ENCODE measurements at places on chromosomes 6 and 20. TPM values are rescaled to one million over a fixed set of nuclear protein-coding genes. Genes with fewer than 3 reads are reported as not detected.
A peak's percentile ranks its signal among the peaks of the same experiment; 100 is the strongest.

- H3K27ac ChIP-seq, result no peak overlapping the region
- H3K4me1 ChIP-seq, result peaks cover 3% of the 10 kb centered on the region
- no peaks in the 10 kb centered on the region for H3K36me3 ChIP-seq
- H3K4me3 ChIP-seq, result no peak overlapping the region
- peak; percentile 51 for DNase-seq
Measured at GRCh38 chr20:46573234-46573633, 22.8 kb upstream of the OCSTAMP start.

DNA sequence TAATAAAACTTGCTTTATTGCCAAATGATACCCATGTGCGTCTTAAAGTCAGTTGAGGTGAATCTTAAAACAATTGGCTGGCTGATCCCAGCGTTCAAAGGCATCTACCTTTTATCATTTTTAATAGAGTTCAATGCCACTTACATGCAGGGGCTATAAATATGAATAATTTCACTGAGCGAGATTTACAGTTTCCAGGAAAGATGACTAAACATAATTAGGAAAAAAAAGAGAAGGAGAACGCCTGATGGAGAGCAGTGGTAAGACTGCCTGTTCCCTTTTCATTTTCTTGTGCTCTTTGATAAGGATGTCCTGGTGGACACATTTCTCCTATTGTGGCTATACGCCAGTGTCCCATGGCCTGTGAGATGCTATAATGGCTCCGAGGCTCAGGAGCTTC is 139.9 kb upstream of the SLC22A23 start:
- H3K36me3 ChIP-seq, result no peaks in the 10 kb centered on the region
- H3K27ac ChIP-seq, result no peak overlapping the region
- peak; percentile 20 for DNase-seq
- peaks cover 6% of the 10 kb centered on the region for H3K4me1 ChIP-seq
- H3K4me3 ChIP-seq, result no peak overlapping the region

DNA sequence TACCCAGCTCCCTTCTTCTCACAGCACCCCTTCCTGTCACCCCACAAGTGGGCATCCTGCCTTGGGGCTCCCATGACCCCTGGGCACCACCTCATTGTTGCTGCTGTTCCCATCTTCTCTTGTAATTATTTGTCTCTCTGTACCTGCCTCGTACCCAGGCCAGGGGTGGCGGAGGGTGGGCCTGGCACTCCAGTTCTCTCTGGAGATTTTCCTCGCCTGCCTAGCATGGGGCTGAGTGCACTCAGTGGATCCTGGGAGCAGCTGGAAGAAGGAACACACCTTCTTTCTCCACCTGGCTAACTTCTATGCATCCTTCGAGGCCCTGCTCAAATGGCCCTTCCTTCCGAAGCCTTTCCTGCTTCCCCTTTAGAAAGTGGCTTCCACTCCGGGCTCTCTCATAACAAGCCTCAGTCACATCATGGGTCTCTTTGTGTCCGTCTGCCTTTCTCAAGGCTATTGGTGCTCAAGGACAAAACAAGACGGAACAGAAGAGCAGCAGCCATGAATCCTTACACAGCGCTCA is 79.2 kb downstream of the SRC start:
- H3K36me3 ChIP-seq, result no peaks in the 10 kb centered on the region
- H3K4me3 ChIP-seq, result no peak overlapping the region
- H3K27ac ChIP-seq, result no peak overlapping the region
- DNase-seq, result no peak
- H3K27me3 ChIP-seq, result peaks cover 19% of the 10 kb centered on the region

GRCh38 chr20:6654513-6655252 is 112.8 kb upstream of the BMP2 start:
- no peak overlapping the region for H3K4me3 ChIP-seq
- H3K36me3 ChIP-seq, result no peaks in the 10 kb centered on the region
- no peaks in the 10 kb centered on the region for H3K27me3 ChIP-seq
- no peaks in the 10 kb centered on the region for H3K4me1 ChIP-seq
- H3K27ac ChIP-seq, result no peak overlapping the region
- no peak for DNase-seq

GRCh38 chr20:46113113-46113470 is 5.0 kb upstream of the CD40 start:
- H3K4me3 ChIP-seq, result no peak overlapping the region
- no peaks in the 10 kb centered on the region for H3K36me3 ChIP-seq
- no peak for DNase-seq
- H3K27ac ChIP-seq, result no peak overlapping the region
- H3K27me3 ChIP-seq, result peaks cover 17% of the 10 kb centered on the region

DNA sequence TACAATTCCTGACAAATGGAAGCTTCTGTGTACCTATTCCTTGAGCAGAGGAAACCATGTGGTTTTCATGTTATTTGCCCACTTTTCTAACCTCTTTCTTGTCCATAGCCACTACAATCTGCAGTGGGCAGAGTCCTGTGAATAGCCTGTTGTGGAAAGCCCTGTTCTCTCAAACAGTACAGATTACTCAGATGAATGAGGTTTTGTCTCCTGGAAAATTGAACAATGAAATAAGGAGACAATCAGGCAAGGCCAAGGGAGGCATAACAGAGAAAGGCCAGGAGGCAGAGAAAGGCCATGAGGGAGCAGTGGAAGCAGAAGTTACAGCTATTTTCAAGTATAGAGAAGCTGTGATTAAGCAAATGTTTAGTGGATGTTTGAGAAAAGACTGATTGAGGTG is 189.3 kb downstream of the GRIK2 start:
- no peaks in the 10 kb centered on the region for H3K4me1 ChIP-seq
- no peak for DNase-seq
- no peaks in the 10 kb centered on the region for H3K27me3 ChIP-seq

DNA sequence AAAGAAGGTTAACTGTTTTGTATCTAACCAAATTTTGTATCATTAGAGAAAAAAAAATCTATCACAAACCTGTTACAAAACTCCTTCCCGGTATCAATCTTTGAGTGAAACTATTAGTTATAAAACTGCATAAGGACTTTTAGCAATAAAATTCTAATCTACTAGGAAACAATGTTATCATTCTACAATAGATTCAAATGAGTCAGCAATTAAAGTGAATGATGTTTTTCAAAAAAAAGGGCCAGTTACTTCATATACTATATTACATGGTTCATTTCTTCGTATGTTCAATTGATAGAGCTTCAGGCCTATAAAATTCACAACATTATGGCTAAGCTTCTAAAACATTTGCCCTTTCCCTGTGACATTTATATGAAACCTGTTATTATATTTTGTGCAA is 15.6 kb downstream of the ASCC3 start:
- no peaks in the 10 kb centered on the region for H3K4me1 ChIP-seq
- no peak overlapping the region for H3K4me3 ChIP-seq
- H3K36me3 ChIP-seq, result no peaks in the 10 kb centered on the region
- no peak for DNase-seq
- no peak overlapping the region for H3K27ac ChIP-seq

- peak overlapping the region; percentile 25 for H3K27ac ChIP-seq
- H3K36me3 ChIP-seq, result no peaks in the 10 kb centered on the region
- H3K4me3 ChIP-seq, result no peak overlapping the region
- H3K27me3 ChIP-seq, result no peaks in the 10 kb centered on the region
- H3K4me1 ChIP-seq, result peaks cover 5% of the 10 kb centered on the region
Measured at GRCh38 chr6:2790588-2791449, 25.6 kb downstream of the WRNIP1 start.

Gene HTR1B
- total RNA-seq, result 57.5 TPM

DNA sequence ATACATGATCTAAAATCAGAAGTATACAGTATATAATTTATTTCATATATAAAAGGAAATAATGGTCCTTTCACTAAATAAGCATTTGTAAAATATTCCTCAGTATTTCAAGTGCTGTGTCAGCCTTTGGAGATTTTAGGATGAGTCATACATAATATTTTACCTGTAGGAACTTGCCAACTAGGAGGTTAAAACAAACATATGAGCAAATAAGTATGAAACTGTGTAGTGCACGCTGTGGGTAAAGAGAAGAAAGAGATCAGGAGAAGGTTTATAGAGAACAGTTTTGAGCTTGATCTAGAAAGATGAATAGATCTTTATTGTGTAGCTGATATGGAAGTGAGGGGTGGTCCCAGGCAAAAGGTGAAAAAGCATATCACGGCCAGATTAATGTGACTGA is 169.9 kb upstream of the RNF217 start:
- no peak overlapping the region for H3K27ac ChIP-seq
- no peak overlapping the region for H3K4me3 ChIP-seq
- no peaks in the 10 kb centered on the region for H3K36me3 ChIP-seq
- H3K4me1 ChIP-seq, result no peaks in the 10 kb centered on the region
- peaks cover 8% of the 10 kb centered on the region for H3K27me3 ChIP-seq
- DNase-seq, result no peak

DNA sequence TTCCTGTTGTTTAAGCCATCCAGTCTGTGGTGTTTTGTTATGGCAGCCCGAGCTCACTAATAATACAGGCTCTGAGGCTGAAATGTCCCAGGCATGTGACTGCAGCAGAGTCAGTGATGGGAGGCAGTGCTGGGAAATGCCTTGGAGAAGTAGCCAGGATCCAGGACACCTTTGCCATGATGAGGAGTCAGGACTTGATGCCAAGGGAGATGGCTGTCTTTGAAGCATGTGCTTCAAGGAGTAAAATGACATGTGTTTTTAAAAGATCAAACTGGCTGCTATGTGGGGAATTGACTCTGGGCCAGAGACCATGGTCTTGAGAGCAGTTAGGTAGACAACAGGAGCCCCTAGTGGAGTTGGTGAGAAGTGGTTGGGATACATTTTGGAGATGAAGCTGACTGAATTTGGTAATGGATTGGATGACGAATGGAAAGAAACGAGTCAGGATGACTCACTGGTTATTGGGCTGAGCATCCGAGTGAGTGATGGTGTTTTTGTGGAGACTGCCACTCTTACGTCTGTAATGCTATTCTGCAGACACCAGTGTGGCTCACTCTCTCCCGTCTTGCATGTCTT is 322.2 kb downstream of the PLCB1 start:
- no peaks in the 10 kb centered on the region for H3K4me1 ChIP-seq
- no peaks in the 10 kb centered on the region for H3K27me3 ChIP-seq
- H3K27ac ChIP-seq, result no peak overlapping the region
- H3K4me3 ChIP-seq, result no peak overlapping the region

Gene MAD2L1BP
- total RNA-seq, result 32.3 TPM

- no peak overlapping the region for H3K4me3 ChIP-seq
- DNase-seq, result no peak
- no peak overlapping the region for H3K27ac ChIP-seq
- H3K27me3 ChIP-seq, result no peaks in the 10 kb centered on the region
Measured at GRCh38 chr6:163381118-163381756, 33.3 kb upstream of the QKI start.

Gene LY6G6C
- total RNA-seq, result 0.35 TPM

DNA sequence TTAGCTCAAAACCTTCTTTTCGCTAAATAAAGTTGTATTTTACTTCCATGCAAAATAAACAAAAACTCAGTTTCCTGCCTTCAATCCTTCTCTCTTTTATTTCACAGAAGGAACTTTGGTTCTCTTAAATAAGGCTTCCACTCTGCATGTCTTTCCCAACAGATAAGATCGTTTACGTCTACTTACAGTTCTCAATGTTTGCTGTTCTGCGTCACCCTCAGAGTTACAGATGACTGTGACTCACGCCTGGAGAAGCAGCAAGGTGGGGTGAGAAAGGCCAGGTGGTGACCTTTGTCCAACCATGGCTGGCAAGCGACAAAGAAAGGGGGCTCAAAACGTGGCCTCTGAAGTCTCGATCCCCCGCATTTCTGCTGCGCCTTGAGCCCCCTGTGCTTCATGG is 51.4 kb upstream of the RPS6KA2 start:
- no peaks in the 10 kb centered on the region for H3K36me3 ChIP-seq
- no peaks in the 10 kb centered on the region for H3K27me3 ChIP-seq
- H3K4me1 ChIP-seq, result peaks cover 7% of the 10 kb centered on the region
- no peak overlapping the region for H3K27ac ChIP-seq
- no peak overlapping the region for H3K4me3 ChIP-seq

Gene NKAIN4
- not detected for total RNA-seq

DNA sequence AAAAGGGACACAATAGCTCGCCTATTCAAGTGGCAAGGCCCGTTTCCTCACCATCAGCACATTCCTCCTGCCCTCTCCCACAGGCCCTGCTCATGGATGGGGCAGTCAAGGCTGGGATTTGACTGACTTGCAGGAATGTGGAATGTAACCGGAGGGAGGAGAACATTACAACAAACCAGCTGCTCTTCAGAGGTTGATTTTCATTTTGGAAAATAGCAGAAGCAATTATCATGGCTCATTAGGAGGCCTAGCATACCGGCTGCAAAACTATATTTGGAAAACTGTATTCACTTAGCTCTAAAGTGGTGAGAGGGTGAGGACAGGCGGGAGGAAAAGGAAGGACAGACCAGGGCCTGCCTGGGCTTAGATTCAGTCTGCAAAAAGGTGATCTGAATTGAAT is 283.7 kb downstream of the CD83 start:
- H3K36me3 ChIP-seq, result no peaks in the 10 kb centered on the region
- no peaks in the 10 kb centered on the region for H3K27me3 ChIP-seq
- H3K4me3 ChIP-seq, result no peak overlapping the region
- H3K27ac ChIP-seq, result no peak overlapping the region
- no peaks in the 10 kb centered on the region for H3K4me1 ChIP-seq
- DNase-seq, result no peak

DNA sequence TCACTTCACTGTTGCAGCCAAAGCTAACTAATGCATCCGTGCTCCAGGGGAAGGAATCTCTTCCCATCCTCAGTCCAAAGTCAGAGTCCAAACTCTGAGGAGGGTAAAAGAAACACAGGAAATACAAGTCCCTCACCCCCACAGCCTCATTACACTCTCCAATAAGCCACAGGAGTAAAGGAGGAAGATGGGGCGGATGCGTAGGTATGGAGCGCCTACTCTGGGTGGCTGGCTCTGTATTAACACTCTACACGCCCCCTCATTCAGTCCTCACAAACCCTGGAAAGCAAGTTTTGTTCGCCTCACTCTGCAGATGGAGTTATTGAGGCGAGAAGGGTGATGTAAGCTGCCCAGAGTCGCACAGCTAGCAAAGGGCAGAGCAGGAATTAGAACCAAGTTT is 242.9 kb downstream of the NRN1 start:
- H3K4me3 ChIP-seq, result no peak overlapping the region
- no peaks in the 10 kb centered on the region for H3K27me3 ChIP-seq
- H3K27ac ChIP-seq, result no peak overlapping the region
- H3K36me3 ChIP-seq, result no peaks in the 10 kb centered on the region

- H3K27ac ChIP-seq, result no peak overlapping the region
- no peak overlapping the region for H3K4me3 ChIP-seq
- no peaks in the 10 kb centered on the region for H3K36me3 ChIP-seq
Measured at GRCh38 chr6:11875325-11876109, 96.9 kb upstream of the ADTRP start.

DNA sequence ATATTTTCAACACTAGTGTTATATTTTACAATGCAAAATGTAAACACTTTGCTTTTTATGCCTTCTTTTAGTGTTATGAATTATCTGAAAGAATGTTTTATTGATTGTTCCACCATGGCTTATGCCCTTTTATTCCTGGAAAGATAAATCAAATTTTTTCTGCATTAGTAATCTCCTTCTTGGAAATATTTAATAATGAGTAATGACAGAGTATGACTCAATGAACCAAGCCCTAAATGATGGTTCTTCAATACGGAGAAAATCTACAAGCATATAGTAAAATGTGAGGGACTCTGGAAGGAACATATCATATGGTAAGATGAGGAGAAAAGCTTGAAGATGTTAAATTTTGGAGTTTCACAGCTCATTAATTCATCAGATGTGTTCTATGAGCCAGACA is 929.6 kb downstream of the C6orf118 start:
- H3K36me3 ChIP-seq, result no peaks in the 10 kb centered on the region
- DNase-seq, result peak; percentile 44
- no peak overlapping the region for H3K4me3 ChIP-seq
- H3K27ac ChIP-seq, result no peak overlapping the region
- H3K4me1 ChIP-seq, result peaks cover 7% of the 10 kb centered on the region

All from endothelial cell of umbilical vein (primary cell).